ENCODE measurements at places on chromosomes 1 and 21.

GRCh38 chr1:219710529-219711194, 97.8 kb upstream of the ZC3H11B start:
- peak; percentile 91 for DNase-seq

DNA sequence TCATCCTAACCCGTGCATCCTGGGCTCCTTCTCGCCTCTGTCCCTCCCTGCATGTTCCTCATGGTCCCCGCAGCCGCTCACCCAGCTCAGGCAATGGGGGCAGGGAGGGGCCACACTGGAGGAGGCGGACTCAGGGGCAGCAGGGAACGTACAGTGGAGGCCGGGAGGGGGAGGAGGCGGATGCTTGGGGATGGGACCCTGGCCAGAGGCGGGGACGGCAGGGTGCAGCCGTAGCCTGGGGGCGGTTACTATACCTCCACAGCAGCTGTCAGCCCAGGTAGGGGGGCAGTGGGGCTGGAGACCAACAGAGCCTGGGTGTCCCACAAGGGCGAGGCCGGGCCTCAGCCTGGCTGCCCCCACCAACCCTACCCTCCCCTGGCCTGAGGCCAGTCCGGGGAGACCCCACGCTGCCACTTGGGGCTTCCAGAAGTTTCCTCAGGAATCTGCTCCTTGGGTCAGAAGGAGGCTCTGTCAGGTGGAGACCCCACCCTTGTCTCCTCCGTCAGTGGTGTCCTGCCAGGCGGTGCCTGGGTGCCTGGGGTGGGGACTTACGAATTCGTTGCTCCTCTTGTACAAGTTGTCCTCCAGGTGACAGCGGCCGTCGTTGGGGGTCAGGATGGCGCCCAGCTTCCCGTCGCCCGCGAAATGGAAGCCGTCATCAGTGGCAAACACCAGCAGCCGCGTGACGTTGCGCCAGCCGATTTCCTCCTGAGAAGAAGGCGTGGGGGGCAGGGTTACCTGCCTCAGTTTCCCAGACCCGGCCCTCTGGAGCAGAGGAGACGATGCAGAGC, 20.7 kb downstream of the ITGB2 start:
- DNase-seq = no peak

GRCh38 chr1:151854658-151855057, 1.1 kb upstream of the THEM5 start:
- DNase-seq = no peak

DNA sequence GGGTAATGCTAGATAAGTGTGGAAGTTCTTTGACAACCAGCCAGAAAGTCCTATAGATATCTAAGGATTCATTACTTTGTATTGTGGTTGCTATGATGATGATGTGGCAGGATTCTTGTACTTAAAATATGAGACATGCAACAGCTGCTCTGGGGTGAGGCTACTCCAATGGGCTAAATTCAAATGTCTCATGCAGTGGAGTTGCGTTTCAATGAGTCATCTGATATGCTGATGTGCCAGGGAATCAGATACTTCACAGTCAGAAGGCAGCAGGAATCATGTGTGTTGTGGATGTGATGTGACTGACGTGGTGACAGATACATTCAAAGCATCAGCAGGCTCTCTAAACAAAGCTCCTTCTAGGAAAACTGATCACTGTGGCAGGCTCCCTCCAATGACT, 66.5 kb downstream of the TSEN15 start:
- peak; percentile 97 for DNase-seq

GRCh38 chr1:62433861-62434617, 2.8 kb upstream of the USP1 start:
- DNase-seq = no peak

DNA sequence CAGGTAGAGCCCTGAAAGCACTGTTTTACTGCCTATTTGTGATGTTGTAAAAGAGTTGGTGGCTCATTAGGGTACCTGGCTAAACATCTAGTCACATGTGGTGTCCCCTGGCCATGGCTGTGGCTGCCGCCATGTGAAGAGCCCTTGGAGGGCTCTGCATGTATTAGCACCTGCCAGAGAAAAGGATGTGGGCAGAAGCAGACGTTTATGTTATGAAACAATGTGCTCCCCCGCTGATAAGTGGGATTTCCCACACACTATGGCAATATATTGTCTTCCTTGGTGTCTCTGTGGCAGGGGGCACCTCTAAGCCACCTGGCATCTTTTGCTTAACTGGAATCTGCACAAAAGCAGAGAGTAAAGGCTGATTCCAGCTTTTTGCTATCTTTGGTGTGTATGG, 9.6 kb downstream of the TENT5C start:
- no peak for DNase-seq

GRCh38 chr1:162560303-162561036, 1.1 kb upstream of the UAP1 start:
- no peak for DNase-seq

GRCh38 chr1:10713614-10714013, 82.8 kb downstream of the CASZ1 start:
- no peak for DNase-seq

DNA sequence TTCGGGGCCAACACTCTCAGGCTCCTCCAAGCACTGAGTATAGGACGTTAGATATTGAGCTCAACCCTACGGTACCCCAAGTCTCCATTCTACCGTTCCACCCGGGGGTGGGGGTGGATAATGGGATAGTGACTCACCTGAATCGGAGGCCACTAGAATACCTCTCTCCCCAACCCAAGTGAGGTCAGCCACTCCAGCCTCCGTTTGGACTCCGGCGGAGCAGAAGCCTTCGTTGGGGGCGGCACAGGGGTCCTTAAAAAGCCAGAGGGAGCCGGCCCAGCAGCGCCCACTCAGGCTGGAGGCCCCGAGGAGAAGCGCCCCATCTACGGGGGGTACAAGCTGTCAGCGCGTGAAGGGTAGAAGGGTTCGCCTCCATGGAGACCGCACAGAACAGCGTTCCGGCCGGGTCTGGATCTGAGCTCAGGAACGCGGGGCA, 556 bp downstream of the WDR77 start:
- no peak for DNase-seq

GRCh38 chr1:177800400-177801088, 169.3 kb downstream of the SEC16B start:
- peak; percentile 34 for DNase-seq

- no peak for DNase-seq
These were observed 56.7 kb downstream of the SPSB1 start for GRCh38 chr1:9349331-9349851.

GRCh38 chr1:21624571-21625389, 44.4 kb downstream of the RAP1GAP start:
- no peak for DNase-seq

DNA sequence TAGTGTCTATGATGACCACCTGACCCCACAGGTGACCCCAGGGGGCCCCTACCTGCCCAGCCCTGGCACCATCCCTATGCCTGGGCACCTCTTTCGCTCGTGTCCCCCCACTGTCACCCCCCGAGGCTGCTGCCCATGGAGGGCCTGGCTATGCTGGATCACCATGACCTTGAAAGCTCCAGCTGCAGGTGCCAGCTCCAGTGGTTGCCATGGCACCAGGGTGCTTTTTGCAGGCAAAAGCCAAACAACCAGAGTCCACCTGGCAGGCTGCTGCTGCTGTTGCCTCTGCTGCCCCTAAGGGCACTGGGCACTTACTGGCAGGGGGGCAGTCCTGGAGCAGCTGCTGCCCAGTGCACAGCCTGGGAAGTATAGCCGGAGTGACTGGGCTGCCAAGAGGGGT, 21.7 kb downstream of the ETNK2 start:
- no peak for DNase-seq

DNA sequence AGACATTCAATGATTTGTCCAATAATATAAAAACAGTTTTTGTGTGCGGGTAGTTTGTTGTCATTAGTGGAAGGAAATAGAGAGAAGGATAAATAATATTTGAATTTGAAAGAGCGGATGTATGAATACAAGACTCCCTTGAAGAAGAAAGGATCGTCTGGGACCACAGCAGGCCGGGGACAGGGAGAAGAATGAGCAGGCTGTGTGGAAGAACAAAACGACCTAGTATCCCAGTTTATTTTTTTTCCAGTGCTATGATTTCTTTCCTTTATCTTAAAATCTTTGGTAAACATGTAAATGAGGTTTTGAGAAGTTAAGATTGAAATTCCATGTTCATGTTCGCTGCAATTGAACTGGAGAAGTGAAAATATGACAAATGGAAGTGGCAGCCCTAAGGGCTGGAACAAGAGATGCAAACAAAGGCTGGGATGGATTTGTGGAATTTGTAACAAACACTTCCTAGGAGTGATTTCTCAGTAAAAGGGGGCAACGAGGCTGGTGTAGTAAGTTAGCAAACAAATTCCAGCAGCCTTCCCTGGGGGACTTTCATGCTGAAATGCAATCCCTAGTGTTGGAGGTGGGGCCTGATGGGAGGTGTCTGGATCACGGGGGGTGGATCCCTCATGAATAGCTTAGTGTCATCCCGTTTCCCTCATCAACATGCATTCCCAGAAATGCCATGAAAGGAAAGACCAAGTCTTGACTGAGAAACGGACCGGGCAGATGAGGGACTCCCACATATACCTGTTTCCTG, 10.2 kb upstream of the IFI16 start:
- peak; percentile 93 for DNase-seq

DNA sequence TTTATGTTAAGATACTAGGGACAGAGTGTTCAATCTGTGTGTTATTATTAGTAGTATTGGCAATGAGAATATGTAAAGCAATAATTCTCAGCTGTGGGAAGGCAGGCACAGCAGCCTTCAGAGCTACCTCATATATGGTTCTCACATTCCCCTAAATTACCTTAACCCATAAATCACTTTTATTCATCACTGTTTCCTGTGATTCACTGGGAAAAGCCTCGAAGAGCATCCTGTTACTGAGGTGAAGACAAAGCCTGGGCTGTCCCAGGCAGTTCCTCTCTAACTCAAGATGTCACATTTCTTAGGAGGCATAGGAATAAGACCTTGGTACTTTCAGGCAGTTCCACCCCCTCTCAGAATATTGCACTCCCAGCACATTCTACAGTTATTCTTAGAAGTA, 965.7 kb downstream of the NCAM2 start:
- DNase-seq = no peak

DNA sequence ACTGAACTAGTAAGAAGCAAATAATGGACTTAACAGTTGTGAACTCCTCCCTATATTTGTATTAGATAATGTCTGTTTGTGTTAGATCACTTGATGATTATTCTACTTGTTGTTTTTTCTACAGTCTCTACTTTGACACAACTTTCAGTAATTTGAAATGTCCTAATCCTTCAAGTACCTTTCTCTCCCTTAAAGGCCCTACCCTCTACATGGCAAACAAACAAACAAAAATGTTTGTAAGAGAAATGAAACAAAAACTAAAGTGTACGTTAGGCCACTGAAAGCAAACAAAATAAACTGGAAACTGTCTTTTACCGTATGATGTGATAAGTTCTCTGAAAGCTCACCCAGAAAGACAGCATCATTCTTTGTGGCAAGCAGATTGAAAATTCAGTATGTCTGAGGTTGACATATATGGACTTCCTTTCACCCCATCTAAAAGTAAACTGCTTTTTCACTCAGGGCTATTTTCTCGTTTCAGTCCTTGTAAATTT, 255.9 kb upstream of the SNX7 start:
- no peak for DNase-seq

DNA sequence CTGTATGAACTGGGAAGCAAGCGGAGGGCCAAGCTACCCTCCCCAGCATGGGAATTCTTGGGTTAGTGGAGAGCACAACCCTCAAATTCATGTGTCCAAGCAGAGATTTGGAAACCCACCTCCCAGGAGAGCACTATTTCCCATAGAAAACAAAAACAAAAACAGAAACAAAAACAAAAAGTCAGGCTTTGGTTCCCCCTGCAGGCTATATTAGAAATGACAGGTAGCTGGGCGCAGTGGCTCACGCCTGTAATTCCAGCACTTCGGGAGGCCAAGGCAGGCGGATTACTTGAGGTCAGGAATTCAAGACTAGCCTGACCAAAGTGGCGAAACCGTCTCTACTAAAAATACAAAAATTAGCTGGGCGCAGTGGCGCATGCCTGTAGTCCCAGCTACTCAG, 10.8 kb downstream of the MINDY1 start:
- DNase-seq = no peak

DNA sequence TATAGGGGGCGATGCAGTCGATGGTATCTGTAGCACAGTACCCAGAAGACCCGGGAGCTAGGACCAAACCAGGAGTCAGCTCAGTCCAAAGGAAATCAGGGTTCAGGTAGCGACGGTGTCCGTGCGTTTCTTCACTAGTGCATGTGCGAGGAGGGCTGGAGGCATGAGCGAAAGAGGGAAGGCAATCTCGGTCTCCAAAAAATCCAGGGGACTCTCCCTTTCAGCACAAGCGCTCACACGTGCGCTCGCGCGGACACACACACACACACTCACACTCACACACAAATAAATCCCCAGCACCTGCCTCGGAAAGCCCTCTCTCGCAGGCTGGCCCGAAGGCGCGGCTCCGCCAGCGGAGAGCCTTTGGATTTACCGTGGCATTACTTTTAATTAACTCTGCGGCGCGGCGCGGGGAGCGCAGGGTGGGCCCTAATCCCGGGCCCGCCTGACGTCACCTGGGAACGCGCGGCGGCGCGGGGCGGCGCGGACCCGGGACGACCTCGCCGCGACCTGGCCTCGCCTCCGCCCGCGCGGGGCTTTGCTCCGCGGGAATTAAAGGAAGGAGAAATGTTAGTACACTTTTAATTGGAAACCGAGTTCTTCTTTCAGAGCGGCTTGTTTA, 121.2 kb downstream of the LMX1A start:
- no peak for DNase-seq

DNA sequence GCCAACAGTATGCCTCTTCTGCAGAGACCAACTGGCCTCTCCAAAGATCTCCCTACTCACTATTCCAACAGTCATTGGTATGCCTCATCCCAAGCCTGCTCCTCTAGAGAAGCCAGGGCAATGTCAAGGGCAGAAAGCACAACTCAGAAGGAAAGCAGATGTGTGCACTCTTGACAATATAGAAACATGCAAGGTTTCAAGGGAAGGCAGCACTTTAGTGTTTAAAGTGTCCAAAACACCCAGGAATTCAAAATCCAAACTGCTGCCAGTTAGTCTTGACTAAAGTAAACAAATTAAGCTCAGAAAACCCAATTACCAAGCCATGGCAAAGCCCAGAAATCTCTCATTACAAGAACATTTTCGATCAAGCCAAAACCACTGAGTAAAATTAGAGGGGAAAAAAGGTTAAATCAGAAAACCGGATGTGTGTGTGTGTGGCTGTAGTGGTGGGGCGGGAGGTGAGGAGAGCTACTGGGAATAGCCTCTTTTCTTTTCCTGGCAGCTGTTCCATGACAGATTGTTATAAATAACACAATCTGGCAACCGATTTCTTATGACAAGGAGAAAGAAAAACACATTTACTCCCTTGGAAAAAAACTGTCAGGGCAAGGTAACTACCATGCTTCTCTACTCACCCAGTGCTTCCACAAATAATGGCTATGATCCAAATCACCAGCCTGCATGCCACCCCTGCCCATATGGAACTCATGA, 39.2 kb downstream of the EIF2B3 start:
- DNase-seq = peak; percentile 43

DNA sequence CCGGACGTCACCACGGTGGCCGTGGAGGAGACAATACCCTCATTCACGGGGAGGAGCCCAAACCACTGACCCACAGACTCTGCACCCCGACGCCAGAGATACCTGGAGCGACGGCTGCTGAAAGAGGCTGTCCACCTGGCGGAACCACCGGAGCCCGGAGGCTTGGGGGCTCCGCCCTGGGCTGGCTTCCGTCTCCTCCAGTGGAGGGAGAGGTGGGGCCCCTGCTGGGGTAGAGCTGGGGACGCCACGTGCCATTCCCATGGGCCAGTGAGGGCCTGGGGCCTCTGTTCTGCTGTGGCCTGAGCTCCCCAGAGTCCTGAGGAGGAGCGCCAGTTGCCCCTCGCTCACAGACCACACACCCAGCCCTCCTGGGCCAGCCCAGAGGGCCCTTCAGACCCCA, 7.0 kb downstream of the TNFRSF14 start:
- no peak for DNase-seq

GRCh38 chr1:227428803-227429202, 110.5 kb upstream of the CDC42BPA start:
- DNase-seq = peak; percentile 76

- DNase-seq = no peak
These were observed 79.5 kb upstream of the CD34 start for GRCh38 chr1:207990455-207990854.

All from skeletal muscle cell (primary cell).